NCI-H1048 (cell line): ENCODE measurements at places on chromosomes 16 and 17.

GRCh38 chr17:77771587-77771986 lies 186.9 kb upstream of the TNRC6C start:
- DNase-seq, result no peak

- DNase-seq, result no peak
Measured at GRCh38 chr16:85484347-85485300, 128.5 kb upstream of the GSE1 start.

GRCh38 chr17:72763981-72764380 lies 328.5 kb downstream of the SLC39A11 start:
- DNase-seq, result no peak

DNA sequence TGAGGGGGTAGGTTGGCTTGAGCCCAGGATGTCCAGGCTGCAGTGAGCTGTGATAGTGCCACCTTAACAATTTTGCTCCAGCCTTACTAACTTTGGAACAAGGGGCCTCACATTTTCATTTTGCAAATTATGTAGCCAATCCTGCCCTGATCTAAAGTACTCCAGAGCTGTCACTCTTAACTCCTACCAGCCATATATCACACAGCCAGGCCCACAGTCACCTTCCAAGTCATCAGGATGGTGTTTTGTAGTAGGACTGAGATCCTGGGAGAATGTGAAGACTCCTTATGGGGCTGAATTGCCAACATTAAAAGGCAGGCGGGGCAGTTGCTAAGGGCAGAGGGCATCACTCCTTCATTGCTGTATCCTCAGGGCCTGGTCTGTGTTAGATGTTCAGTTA lies 243.0 kb downstream of the MRTFB start:
- no peak for DNase-seq

DNA sequence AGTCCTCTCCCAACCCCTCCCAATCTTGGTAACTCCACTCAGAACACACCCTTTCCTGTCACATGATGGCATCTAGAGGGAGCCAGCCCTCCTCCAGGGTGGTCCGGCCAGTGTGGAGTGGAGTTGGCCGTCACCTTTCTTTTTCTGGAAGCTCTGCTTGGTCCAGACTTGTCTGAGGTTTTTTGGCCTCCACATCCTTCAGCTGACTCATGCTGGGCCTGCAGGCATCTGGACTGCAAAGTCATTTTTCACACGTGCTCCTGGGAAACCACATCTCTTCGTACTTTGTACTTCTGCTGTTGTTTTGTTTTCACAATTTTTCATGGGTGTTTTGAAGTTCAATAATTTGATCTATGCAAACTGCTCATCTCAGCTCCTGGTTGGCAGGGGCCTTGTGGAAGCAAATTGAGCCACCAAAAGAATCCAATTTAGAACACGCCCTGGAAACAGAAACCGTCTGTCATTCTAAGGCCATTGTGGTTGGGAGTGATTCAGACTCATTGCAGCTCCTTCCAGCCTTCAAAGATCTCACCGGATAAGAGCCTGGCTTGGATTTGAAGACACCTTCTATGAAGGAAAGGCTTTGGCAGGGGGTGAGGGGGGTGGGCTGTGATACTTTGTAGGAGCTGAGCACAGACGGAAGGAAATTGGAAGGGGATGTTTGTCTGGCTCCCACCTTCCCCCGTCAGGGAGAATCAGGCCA lies 42.4 kb upstream of the NF1 start:
- DNase-seq, result no peak

DNA sequence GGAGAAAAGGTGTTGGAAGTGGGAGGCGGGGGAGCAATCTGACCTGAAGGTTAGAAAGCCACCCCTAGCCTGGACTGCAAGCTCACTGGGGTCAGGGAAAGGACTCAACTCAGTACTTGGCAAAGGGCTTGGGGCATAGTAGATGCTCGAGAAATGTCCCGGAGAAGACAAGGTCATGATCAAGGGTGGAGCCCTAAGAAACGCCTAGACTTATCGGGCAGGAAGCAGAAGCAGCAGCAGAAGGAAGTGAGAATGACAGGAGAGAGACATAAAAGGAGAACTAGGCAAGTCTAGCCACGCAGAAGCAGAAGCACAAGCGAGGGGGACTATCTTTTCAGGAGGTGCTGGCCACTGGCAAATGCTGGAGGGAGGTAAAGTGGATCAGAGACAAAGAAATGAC lies 10.2 kb downstream of the COTL1 start:
- no peak for DNase-seq

GRCh38 chr16:75060723-75061122 lies 55.9 kb downstream of the LDHD start:
- no peak for DNase-seq

- no peak for DNase-seq
Measured at GRCh38 chr17:42312285-42313130, 24.2 kb downstream of the STAT5A start.

DNA sequence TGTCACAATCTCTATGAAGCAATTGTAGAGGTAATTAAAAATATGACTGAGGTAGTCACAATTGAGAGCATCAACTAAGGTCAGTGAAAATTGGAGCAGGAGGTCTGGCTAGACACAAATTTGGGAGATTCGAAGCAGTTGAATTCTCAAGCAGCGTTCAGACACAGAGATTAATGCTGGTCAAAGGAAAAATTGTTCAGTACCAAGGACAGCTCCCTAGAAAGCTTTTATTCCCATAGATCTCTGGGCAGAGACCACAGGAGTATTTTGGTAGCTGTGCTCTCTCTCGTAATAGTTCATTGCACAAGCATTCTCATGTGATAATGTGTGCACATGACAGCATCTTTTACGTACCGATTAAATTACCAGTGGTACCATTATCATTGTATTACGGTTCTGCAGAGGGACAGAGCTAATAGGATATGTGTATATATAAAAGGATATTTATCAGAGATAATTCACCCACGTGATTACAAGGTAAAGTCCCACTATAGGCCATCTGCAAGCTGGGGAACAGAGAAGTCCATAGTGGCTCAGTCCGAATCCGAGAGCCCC lies 387.5 kb upstream of the HSBP1 start:
- no peak for DNase-seq

DNA sequence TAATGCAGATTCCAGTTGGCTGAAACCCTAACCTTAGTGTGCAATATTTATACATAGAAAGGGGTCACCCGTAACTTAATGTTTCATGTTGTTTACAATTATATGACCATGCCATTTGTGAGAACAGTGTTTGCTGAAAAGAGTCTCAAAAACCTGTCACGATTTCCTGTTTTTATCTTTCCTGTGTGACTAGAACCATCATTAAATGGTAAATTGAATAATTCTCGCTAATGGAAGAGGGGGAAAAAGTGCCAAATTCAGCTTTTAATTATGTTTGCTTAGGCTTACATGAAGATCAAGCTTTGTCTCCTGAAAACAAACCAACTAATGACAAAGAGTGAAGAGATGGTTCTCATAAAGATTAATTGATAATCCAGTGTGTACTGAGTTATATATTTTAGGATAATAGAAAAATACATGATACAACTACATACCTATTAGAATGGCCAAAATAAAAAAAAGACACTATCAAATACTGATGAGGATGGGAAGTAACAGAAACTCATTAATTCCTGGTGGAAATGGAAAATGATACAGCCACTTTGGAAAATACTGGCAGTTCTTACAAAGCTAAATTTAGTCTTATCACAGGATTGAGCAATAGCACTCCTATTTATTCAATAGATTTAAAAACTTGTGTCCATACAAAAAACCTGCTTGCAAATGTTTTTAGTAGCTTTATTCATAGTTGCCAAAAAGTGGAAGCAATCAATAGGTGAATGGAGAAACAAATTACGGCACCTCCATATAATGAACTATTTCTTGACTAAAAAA lies 141.7 kb downstream of the CDK5R1 start:
- DNase-seq, result no peak

- no peak for DNase-seq
Measured at GRCh38 chr17:69227541-69227940, 1.1 kb downstream of the ABCA10 start.

GRCh38 chr17:44925731-44926697 lies 10.7 kb upstream of the GFAP start:
- DNase-seq, result no peak

- no peak for DNase-seq
Measured at GRCh38 chr17:69373069-69373468, 41.4 kb upstream of the MAP2K6 start.

DNA sequence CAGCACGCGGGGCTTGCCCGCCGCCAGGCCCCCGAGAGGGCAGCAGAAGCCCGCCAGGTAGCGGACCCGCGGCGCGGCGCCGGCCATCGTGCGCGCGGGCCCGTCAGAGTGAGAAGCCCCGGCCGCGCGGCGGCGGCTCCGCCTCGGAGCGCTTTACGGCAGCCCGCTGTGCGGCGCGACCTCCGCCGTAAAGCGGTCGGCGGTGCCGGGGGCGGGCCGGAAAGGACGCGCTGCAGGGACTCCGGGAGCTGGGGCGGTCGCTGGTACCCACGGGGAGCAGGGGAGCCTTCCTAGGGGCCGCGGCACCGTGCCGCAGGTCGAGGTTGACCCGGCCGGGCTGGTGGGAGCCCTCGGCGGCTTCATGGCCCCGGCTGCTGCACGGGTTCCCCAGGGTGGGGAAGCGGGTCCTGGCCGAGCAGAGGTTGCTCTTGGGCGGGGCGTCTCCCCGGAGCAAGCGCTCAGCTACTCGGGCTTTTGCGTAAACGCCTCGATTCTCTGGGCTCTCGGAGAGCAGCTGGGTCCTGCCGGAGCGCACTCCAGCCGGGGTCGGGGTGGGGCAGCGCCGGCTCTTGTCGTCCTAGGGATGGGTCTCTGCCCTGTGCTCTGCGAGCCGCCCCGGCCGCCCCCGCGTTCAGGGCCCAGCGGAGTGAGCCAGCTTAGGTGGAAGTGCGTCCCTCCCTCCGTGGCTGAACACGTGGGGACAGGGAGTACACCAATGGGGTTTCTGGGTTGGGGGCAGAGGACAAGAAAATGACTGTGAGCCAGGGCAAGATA lies at the start of gene FAAP100:
Gene FAAP100 (minus strand): TSS at position 110 of the 774 bp plus-strand sequence. CDS start 23 bp downstream, at position 87.
- DNase-seq, result peak; percentile 47

DNA sequence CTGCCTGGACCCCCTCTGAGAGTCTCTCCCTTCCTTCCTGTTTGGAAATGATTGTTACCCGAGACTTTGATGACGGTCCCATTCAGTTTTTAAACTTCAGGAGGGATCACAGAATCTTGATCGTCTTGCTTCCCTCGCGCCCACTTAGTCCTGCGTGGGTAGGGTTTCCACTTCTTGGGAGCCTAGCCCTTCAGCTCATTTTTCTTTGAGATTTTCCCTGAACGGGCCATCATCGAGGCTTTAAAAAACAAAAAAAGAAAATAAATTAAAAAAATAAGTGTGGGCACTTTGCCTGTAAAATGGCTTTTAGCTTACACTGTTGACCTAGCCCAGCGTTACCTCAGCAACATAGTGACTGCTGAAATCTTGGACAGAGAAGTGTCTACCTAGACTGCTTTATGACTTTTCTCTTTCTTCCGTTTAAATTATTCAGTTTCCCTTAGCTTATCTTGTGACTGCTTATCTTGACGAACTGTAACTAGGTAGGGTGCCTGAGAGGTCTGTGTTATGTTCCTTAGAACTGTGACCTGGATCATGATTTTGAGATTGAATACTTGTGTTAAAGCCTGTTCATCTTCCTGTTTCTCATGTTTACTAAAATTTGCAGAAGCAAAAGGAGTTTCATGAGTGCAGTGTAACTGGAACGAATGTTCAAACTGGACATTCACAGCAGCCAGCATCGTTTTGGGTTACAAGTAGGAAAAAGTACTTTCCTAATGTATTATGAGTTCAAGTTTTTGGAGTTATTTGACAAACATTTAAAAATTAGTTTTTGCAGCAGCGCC lies 874 bp downstream of the WWP2 start:
- DNase-seq, result no peak

DNA sequence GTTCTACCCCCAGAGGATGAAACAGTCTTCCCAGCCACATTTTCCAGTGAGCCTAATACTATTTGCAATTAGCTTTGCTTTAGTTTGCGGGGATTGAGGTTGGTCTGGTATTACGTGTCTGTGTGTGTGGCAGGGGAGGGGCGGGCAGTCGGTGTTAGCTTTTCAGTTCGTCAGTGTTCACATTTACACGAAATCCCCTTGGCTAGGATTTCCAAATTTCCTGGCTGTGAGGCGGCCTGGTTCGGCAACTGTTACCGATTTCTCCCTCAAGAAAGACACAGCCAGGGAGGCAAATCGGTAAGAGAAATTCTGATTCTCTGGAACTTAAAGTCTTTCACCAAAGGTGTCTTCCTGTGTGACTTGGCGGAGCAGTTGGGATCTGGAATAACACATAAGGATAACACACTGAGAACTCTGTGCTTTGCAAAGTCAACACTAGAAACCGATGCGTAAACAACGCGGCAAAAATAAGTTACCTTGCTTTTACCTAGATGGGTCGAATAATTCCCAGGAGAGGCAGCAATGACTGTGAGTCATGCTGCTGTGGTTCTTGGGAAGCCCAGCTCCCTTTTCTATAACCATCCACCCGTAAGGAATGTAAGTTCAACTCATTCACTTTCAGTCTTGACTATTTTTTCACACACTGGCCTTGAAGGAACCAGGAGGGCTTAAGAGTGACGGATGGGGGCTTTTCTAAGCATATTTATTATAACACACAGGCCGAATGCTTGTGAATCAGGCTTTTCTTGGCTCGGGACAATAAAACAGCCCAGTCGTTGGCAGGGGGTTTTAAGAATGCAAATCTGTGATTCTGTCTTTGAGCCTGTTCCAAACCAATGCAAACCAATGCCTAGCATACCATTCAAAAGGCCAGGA lies 24.2 kb downstream of the GPRC5B start:
- no peak for DNase-seq

- no peak for DNase-seq
Measured at GRCh38 chr16:635573-636205, 416 bp downstream of the METTL26 start.

DNA sequence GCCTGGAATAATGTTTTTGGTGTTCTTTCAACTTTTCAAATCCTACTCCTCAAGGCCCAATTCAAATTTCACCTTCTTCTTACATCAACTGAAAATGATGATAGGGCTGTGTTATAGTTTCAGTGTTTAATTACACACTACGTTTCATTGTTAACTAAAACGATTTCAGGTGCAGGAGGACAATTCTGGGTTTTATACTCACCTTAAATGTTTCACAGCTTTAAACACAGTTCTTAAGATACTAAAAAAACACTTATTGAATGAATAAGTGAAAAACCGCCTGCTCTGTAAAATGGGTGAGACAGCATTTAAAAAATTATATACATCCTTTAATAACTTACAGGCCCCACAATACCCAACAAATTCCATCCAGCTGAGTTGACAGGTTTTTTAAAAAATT lies 6.2 kb upstream of the MPHOSPH6 start:
- DNase-seq, result no peak

- DNase-seq, result no peak
Measured at GRCh38 chr16:8736123-8736668, 61.2 kb downstream of the TMEM186 start.

DNA sequence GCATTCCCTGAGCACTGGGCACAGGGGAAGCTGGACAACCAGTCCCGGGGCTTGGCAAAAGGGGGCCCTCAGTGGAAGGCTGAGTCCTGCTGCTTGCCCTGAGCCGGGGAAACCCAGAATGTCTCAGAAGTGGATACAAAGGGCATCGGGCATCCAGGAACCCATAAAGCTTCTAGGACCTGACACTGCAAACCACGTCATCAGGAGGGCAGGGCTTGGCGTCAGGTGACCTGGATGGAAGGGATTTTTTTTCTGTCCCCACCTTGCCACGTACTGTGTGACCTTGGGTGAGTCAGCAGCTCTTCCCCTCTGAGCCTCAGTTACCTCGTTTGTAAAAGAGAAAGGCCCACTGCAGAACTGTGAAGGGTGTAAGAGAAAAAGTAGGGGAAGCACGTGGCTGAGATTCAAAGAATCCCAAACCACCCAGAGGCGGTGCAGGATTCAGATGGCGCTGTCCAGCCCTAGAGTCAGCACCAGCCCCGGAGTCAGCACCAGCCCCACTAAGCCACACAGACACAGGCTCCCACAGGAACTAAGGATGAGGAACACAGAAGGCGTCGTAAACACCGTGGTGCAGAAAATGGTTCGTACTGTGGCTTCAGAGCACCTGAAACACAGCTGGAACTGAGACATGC lies 53.7 kb downstream of the C16orf95 start:
- no peak for DNase-seq
